ENCODE measurements at places on chromosomes 7 and 10.

- DNase-seq: no peak
Measured at GRCh38 chr10:667602-668143, 21.8 kb downstream of the DIP2C start.

- no peak for DNase-seq
Measured at GRCh38 chr10:14478201-14478600, 147.5 kb upstream of the FRMD4A start.

DNA sequence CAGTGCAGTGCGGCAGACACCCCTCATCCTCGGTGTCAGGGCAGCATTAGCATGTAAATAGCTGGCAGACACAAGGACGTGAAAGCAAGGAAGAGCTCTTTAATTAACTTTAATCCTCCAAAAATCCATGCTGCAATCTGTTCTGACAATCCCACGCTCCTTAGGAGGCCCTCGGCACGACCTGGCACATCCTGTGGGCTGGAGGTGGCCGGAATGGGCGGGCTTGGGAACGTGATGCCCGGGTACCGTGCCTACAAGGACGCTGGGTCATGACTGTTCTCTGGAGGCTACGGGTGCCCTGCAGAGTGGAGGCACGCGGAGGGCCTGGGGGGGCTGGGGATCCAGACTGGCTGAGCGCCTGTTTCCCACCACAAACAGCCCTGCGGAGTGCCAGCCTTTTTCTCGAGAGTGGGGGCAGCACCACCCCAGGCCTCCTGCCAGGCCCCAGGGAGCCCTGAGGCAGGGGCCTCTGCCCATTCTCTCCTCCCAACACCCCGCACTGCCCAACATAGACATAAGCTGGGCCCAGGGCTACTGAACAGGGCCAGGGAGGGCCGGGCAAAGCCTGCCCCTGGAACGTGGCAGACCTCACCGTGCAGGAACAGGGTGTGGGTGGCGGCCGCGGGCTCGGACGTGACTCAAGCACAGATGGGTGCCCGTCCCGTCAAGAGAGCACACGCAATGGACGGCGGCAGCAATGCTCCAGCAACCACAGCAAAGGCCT is 189.3 kb downstream of the MAD1L1 start:
- no peak for DNase-seq

DNA sequence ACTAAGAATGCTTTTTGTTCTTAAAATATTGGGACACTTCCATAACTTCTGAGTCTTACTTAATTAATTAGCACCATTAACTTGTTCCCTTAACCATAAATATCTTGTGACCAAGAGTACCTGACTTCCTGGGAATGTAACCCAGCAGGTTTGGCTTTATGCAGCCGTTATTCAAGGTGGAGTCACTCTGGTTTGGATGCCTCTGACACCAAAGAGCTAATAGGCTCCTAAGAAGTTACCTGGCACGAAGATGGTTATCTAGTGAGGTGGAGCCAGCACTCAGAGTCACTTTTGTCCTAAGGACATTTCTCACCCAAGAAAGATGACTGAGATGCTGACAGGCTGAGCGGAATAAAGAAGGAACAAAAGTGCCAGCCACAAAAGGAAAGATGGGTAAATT is 172.3 kb downstream of the C1GALT1 start:
- no peak for DNase-seq

DNA sequence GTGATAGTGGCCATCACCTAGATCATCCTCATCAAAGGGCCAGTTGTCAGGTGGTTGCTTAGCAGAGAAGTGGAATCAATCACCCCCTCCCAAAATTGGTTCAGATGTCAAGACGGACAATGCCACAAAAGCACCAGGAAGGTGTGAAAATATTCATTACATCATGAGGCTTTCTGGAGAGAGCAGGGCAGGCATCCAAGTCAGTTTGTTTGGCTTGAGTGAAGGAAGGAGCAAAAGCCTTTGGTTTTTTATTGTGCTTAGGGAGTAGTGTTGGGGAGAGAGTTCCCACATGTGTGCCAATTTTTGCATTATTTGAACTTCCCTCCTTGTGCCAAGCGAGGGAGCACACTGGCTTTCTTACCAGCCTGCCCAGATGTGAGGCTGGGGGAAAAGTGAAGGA is 1082.9 kb downstream of the LRMDA start:
- no peak for DNase-seq

DNA sequence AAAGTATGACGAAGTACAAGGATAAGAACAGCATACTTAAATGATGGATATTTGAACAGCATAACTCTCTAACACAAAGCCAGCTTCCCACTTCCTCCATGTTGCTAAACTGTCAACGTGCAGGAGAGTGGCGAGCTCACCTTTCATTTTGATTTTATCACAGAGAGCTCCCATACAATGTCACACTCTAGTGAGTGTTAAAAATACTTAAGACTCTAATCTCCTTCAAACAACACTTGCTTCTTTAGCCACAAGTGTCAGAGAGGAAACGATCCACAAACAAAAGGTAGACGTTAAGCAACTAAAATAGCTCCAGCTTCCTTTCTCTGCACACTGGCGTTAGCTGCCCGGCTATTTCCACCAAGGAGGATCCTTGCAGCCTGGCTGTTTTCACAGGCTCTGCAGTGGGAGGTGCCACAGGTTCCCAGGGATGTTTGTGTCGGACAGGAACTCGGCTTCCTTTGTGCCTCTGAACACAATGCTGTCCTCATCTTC is 194.6 kb downstream of the COBL start:
- no peak for DNase-seq

DNA sequence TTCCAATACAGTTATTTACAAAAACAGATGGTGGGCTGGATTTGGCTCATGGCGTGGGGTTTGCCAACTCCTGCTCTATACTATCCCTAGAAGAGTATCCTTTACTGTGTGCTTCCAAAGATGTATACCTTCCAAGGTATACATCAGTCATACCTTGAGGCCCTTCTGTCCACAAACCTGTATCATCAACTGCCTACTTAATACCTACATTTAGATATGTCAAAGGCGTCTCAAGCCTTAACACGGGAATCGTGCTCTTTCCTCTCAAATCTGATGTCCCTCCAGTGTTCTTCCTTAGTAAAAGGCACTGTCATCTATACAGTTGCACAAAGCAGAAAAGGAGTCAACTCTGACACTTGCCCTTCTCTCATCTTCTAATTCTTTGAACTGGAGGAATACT is 36.9 kb downstream of the NAMPT start:
- DNase-seq: no peak

DNA sequence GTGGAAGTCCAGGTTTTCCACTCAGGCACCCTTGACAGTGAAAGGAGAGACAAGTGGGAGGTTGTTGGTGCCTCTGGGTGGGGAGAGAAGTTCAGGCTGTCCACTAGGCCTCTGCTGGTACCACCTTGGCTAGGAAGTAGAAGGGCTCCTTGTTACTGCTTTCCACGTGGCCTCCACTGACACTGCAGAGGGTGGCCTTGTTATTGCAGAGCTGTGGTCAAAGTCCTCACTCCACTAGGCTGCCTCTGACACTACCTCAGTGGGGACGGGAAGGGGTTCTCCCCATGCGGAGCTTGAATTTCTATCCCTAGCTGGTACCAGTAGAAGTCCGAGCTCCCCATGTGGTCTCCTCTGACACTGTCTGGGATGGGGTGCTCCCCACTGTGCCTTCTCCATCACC is 14.9 kb upstream of the STOX1 start:
- no peak for DNase-seq

DNA sequence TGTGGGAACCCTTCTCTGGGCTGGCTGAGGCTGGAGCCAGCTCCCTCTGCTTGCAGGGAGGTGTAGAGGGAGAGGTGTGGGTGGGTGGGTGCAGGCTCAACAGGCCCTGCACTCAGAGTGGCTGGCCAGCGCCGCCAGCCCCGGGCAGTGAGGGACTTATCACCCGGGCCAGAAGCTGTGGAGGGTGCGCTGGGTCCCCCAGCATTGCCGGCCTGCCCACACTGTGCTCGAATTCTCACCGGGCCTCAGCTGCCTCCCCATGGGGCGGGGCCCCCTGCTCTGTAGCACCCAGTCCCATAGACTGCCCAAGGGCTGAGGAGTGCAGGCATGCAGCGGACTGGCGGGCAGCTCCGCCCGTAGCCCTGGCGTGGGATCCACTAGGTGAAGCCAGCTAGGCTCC is 190.7 kb upstream of the TAC1 start:
- no peak for DNase-seq

GRCh38 chr7:75967487-75967997 is 26.9 kb downstream of the TMEM120A start:
- DNase-seq: no peak

- DNase-seq: no peak
Measured at GRCh38 chr7:137839903-137840779, 6.6 kb downstream of the DGKI start.

DNA sequence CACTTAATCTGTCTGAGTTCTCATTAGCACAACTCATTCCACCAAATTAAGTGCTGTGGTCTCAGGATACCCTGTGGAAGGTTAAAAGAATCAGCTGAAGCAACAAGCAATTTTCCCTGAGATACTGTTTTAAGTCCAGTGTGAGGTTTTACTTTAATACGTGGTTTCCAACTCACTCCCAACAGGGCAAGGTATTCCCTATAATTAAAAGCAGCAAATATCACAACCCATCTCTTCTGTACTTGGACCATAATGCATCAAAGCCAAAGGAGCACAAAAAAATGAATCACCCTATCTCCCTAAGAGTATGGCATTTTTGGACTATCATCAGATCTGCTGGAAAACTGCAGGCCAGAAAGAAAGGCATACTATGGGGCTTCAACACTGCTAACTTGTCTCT is 4.9 kb downstream of the CADPS2 start:
- no peak for DNase-seq

All from activated gamma-delta T cell (primary cell).